HFFc6 (cell line): ENCODE measurements at places on chromosomes 11 and 22. TPM values are rescaled to one million over a fixed set of nuclear protein-coding genes. Genes with fewer than 3 reads are reported as not detected.

CNTF gene
- total RNA-seq: 0.74 to 1.3 TPM (median 0.77 TPM) in 3 replicates

SPDYC gene
- not detected in 3 replicates for total RNA-seq

TPCN2 gene
- total RNA-seq: 7.6 to 8.7 TPM (median 8.2 TPM) in 3 replicates

GRCh38 chr22:46086577-46087335 is 63.6 kb upstream of the PPARA start:
- peak overlapping the region; percentile 96 for H3K27ac ChIP-seq
- peaks cover 41% of the 10 kb centered on the region for H3K27me3 ChIP-seq
- peaks cover 95% of the 10 kb centered on the region for H3K4me1 ChIP-seq
- DNase-seq: no peak
- peak overlapping the region; percentile 80 for H3K4me3 ChIP-seq

DNA sequence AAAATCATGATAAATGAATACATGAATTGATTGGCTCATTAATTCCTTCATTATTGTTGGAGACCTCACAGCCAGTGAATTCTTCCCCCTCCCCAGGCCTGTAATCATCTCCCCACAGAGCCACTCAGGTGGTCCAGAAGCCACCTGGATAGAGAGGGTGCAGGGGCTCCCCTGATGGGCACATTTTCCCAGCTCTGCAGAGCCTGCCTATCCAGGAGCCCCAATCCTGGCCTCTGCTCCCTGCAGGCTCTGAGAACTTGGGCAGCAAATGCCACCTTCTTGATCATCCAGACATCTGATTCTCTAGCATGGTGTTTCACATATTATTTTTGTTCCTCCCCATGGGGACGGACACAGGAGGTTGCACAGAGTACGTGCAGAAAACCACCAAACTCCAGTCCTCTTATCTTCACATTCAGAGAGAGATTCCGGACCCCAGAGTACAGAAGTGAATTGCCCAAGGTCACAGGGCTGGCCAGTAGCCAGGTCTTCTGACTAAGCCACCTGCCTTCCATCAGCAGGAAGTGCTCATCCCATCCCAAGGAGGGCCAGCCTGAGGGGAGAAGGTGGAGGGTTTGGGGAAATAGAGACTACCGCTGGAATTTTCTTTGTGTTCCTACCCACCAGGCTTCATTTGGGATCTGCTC is 348.0 kb downstream of the BUD13 start:
- no peak for DNase-seq
- H3K36me3 ChIP-seq: no peaks in the 10 kb centered on the region; the same call in 1 of the 2 replicates
- peaks cover 3% of the 10 kb centered on the region for H3K27me3 ChIP-seq
- no peaks in the 10 kb centered on the region for H3K4me1 ChIP-seq
- no peak overlapping the region for H3K27ac ChIP-seq

POU2AF1 gene
- not detected in 3 replicates for total RNA-seq

BEST1 gene
- total RNA-seq: 0.75 to 2.0 TPM (median 0.79 TPM) in 3 replicates

DNA sequence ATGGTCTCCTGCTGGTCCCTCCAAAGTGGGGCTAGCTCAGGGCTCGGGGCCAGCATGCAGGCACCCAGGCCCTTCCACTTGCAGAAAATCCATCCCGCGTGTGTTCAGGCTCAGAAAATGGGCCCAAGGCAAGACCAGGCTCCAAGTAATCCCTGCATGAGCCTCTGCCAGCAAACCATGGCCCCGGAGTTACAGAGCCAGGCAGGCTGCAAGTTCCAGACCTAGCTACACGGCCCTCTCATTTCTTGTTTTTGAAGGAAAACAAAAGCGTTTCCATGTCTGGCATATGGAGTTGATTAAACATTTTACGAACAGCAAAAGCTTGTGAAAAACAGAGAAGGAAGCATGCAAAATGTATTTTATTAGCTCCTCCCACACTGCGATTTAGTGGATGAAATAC is 29.7 kb downstream of the KIAA0930 start:
- H3K27me3 ChIP-seq: peaks cover 3% of the 10 kb centered on the region
- H3K36me3 ChIP-seq: peaks cover 21% of the 10 kb centered on the region
- peak; percentile 77 for DNase-seq
- peaks cover 58% of the 10 kb centered on the region for H3K4me1 ChIP-seq

DNA sequence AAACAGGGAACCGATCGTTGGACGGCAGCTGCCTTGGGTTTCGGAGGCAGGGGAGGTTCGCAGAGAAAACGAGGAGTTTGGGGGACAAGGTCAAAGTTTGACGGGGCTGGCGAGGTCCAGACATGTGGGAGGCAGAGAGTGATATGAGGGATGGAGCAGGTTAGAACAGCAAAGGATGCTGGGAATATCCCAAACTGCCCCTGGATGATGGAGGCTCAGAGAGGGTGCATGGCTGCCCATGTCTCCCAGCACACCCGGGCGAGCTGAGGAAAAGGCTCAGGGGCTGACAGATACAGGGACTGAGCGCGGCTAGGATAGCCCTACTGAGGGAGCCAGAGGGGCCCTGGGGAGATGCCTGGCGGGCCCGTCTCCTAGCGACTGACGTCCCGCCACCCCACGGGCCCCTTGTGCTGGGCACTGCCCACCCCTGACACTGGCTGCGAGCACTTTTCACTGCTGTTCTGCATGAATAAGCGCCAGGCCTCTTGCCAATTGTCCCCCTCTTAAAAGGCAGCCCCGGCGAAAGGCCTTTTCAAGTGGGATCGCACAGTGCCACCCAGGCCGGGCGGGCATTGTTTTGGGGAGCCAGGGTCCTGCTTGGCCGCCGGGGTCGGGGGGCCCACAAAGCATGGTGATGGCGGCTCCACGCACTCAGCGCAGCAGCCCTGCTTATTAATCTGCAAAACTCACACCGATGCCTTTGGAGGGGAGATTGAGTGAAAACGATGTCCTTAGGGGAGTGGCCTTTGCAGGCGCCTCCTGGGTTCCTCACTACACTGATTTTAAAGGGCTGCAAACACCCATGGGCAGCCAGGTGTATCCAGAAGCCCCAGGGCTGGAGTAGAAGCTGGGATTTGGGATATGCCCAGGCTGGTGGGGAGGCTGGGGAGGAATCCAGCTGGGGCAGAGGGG is 90.0 kb upstream of the LINC01488 start:
- DNase-seq: no peak
- no peak overlapping the region for H3K4me3 ChIP-seq
- H3K36me3 ChIP-seq: peaks cover 31% of the 10 kb centered on the region
- H3K27me3 ChIP-seq: no peaks in the 10 kb centered on the region

- no peaks in the 10 kb centered on the region for H3K4me1 ChIP-seq
- H3K36me3 ChIP-seq: no peaks in the 10 kb centered on the region
- H3K27ac ChIP-seq: no peak overlapping the region
- H3K27me3 ChIP-seq: peaks cover 43% of the 10 kb centered on the region
- no peak overlapping the region for H3K4me3 ChIP-seq
- no peak for DNase-seq
Observed at GRCh38 chr11:129698212-129698611, 117.4 kb upstream of the TMEM45B start.

DNA sequence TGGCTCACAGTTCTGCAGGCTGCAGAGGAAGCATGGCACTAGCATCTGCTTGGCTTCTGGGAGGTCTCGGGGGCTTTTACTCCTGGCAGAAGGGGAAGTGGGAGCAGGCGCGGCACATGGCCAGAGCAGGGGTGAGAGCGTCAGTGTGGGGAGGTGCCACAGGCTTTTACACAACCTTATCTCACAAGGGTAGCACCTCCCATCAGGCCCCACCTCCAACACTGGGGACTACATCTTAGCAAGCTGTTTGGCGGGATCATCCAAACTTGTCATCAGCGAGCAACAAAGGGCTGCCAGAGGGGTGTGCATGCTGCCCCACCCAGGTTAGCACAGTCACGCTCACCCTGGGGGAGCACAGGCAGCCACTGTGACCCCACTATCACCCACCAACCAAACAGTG is 18.9 kb upstream of the YPEL1 start:
- DNase-seq: no peak
- H3K4me3 ChIP-seq: peak overlapping the region; percentile 71
- H3K36me3 ChIP-seq: peaks cover 11% of the 10 kb centered on the region
- H3K27me3 ChIP-seq: peaks cover 13% of the 10 kb centered on the region
- H3K4me1 ChIP-seq: peaks cover 25% of the 10 kb centered on the region

KCNJ1 gene
- not detected in 3 replicates for total RNA-seq

DNA sequence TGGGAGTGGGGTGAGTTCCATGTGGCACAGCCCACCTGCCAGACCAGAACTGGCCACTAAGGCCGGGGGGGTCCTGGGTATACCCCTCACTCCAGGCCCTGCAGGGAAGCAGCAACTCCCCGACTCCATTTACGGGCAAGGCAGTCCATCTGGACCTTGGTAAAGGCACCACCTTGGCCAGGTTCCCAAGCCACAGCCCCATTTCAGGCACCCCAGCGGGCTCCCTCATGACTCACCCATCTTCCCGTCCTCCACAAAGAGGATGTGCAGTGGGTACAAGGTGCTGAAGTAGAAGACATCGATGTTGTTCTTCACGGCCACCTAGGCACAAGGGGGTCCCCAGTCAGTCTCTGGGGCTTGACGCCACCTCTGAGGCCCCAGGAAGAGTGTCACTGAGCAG is 15.7 kb upstream of the RASL10A start:
- peak overlapping the region; percentile 22; the same call in 1 of the 2 replicates for H3K4me3 ChIP-seq
- H3K36me3 ChIP-seq: no peaks in the 10 kb centered on the region; the same call in 1 of the 2 replicates
- peak overlapping the region; percentile 84 for H3K27ac ChIP-seq

GRCh38 chr11:72998676-72999075 is 143.4 kb downstream of the FCHSD2 start:
- peaks cover 2% of the 10 kb centered on the region for H3K27me3 ChIP-seq
- H3K27ac ChIP-seq: no peak overlapping the region
- peaks cover 9% of the 10 kb centered on the region for H3K36me3 ChIP-seq
- no peak for DNase-seq
- H3K4me3 ChIP-seq: no peak overlapping the region

OVOL1 gene
- not detected in 3 replicates for total RNA-seq

GRCh38 chr22:46055181-46055875 is 78.4 kb upstream of the WNT7B start:
- H3K27ac ChIP-seq: peak overlapping the region; percentile 91
- no peak for DNase-seq
- H3K36me3 ChIP-seq: no peaks in the 10 kb centered on the region; the same call in 1 of the 2 replicates
- H3K4me3 ChIP-seq: peak overlapping the region; percentile 87
- H3K4me1 ChIP-seq: peaks cover 76% of the 10 kb centered on the region

TENM4 gene
- 24.8 to 51.3 TPM (median 44.4 TPM) in 3 replicates for total RNA-seq

GRCh38 chr22:37511395-37512104 is 7.7 kb downstream of the CARD10 start:
- H3K27ac ChIP-seq: no peak overlapping the region
- H3K36me3 ChIP-seq: peaks cover 6% of the 10 kb centered on the region
- DNase-seq: no peak
- H3K4me1 ChIP-seq: peaks cover 16% of the 10 kb centered on the region

- H3K27ac ChIP-seq: no peak overlapping the region
- H3K27me3 ChIP-seq: no peaks in the 10 kb centered on the region; the same call in 1 of the 2 replicates
Observed at GRCh38 chr11:133679896-133680295, 147.6 kb upstream of the OPCML start.

DNA sequence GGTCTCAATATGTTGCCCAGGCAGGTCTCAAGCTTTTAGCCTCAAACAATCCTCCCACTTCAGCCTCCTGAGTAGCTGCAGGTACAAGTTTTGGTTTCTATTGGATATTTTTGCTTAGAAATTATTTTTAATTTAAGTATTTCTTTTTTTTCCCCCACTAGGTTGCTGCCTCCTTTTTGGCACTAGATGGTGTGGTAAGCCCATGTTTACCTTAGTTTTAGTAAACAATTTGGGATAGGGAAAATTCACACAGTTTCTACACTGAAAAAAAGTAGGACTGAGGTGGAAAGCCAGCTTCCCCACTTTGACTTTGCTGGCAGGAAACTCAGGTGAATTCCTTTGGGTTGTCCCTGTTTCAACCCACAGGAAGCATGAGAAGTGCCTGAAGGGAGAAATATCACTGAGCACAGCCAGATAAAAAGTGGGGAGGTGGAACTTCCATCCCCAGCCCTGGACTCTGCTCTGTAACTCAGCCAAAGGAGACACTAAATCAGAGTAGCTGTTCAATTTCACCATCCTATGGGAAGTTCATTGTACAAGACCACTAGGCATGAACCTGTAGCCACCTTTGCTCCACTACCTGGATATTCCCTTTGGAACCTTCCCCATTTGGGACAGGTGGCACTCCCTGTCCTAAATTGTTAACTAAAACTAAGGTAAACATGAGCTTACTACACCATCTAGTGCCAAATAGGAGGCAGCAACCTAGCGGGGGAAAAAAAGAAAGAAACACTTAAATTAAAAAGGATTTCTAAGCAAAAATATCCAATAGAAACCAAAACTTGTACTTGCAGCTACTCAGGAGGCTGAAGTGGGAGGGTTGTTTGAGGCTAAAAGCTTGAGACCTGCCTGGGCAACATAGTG is 154.4 kb upstream of the FAT3 start:
- peak; percentile 1 for DNase-seq
- H3K36me3 ChIP-seq: peaks cover 5% of the 10 kb centered on the region; the same call in 1 of the 2 replicates
- H3K27me3 ChIP-seq: no peaks in the 10 kb centered on the region; the same call in 1 of the 2 replicates
- no peak overlapping the region for H3K4me3 ChIP-seq

- no peaks in the 10 kb centered on the region for H3K4me1 ChIP-seq
- no peak for DNase-seq
- H3K27ac ChIP-seq: no peak overlapping the region
- H3K4me3 ChIP-seq: no peak overlapping the region
Observed at GRCh38 chr11:43547889-43548381, 132.6 kb upstream of the HSD17B12 start.

- no peaks in the 10 kb centered on the region for H3K4me1 ChIP-seq
- DNase-seq: no peak
- no peak overlapping the region for H3K27ac ChIP-seq
- no peaks in the 10 kb centered on the region; the same call in 1 of the 2 replicates for H3K27me3 ChIP-seq
- H3K4me3 ChIP-seq: no peak overlapping the region
Observed at GRCh38 chr22:49749885-49750510, 77.7 kb downstream of the BRD1 start.

DNA sequence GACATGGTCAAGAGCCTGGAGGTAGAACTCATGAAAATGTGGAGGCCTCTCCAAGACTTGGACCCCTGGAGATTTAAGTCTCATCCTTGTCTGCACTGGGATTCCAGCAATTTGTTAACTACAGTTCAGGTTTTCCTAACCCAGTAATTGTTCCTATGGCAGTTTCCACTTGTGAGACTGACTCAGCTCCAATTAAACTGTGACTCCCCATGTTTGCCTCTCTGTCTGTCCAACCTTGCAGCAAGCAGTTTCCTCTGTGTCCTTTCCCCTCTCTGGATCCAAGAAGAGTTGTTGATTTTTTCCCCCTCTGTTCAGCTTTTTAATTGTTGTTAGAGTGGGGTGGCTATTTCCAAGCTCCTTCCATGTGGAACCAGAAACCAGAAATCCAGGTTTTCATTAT is 16.2 kb upstream of the ARHGAP20 start:
- no peak overlapping the region for H3K4me3 ChIP-seq
- no peak overlapping the region for H3K27ac ChIP-seq
- H3K36me3 ChIP-seq: no peaks in the 10 kb centered on the region

CST6 gene
- 1.1 to 1.3 TPM in 2 of 3 replicates, not detected in the other for total RNA-seq

CRYBB2 gene
- 0.31 to 0.41 TPM in 2 of 3 replicates, not detected in the other for total RNA-seq

DNA sequence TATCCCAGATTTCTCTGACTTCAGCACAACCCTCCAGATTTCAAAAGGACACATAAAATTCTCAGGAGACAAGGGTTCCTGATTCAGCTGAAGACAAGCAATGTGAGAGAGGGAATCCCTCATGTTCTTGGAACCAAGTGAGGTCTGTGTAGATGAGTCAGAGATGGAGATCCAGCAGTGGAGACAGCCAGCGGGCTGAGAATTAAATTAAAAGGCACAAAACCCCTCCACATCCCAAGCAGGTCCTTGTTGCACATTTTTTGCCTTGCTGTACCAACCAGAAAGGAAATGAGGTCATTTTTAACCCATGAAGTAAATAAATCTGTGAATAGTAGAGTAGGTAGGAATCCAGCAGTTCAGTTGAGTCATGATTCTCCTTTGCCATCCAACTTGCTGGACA is 9.7 kb downstream of the MTNR1B start:
- peak; percentile 57 for DNase-seq
- peaks cover 7% of the 10 kb centered on the region for H3K27me3 ChIP-seq
- peak overlapping the region; percentile 30; the same call in 1 of the 2 replicates for H3K27ac ChIP-seq
- peaks cover 26% of the 10 kb centered on the region for H3K4me1 ChIP-seq

GRCh38 chr11:29161191-29161590 is 855.6 kb downstream of the KCNA4 start:
- H3K27me3 ChIP-seq: no peaks in the 10 kb centered on the region
- no peaks in the 10 kb centered on the region for H3K36me3 ChIP-seq
- H3K4me3 ChIP-seq: peak overlapping the region; percentile 14; the same call in 1 of the 2 replicates
- H3K27ac ChIP-seq: peak overlapping the region; percentile 52
- DNase-seq: peak; percentile 44
